Stimulated activated CD8-positive, alpha-beta memory T cell treated with anti-CD3 and anti-CD28 coated beads, Interleukin-4, amount 100 ng/mL, for 1 hour (primary cell): ENCODE measurements at places on chromosomes 11 and 22.
A peak's percentile ranks its signal among the peaks of the same experiment; 100 is the strongest.

DNA sequence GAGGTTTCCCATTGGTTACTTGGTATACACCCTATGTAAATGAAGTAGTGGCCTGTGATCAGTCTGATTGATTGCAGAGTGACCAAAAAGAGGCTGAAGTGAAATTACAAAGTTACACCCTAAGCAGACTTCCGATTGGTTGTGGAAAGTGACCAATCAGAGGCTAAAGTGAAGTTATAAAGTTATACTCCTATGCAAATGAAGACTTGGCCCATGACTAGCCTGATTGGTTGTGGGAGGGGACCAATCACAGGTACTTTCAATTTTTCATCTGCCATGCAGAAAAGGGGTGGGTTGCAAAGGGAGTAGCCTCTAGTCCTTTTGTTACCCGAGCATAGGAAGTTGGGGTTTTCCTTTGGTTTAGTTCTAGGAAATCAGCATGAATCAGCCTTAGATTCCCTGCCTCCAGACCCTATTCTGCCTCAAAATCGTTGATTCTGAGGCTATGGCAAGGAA, 18.1 kb upstream of the CSTF3 start:
- DNase-seq: no peak

DNA sequence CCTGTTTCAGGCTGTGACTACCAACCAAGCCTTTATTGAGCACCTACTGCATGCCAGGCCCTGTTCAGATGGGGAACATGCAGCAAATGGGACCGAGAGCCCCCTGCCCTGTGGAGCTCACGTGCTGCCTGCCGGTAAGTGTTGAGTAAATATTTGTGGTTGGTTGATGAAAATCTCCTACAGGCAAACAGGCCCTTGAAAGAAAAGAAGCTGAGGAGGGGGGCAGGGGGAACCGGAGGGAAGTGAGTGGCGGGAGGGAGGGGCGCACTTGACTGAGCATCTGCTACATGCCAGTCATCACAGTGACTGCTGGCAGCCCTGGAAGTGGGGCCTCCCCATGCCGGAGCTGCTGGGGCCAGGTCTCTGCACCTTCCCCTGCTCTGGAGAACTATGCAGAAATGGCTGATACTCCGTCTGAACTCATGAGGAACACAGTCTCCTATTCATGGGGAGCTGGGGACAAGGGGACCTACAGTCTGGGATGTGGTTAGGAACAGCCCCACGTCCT, 34.2 kb downstream of the MACROD1 start:
- DNase-seq: no peak

- DNase-seq: no peak
Observed at GRCh38 chr11:83722392-83723119, 436.4 kb upstream of the CCDC90B start.

DNA sequence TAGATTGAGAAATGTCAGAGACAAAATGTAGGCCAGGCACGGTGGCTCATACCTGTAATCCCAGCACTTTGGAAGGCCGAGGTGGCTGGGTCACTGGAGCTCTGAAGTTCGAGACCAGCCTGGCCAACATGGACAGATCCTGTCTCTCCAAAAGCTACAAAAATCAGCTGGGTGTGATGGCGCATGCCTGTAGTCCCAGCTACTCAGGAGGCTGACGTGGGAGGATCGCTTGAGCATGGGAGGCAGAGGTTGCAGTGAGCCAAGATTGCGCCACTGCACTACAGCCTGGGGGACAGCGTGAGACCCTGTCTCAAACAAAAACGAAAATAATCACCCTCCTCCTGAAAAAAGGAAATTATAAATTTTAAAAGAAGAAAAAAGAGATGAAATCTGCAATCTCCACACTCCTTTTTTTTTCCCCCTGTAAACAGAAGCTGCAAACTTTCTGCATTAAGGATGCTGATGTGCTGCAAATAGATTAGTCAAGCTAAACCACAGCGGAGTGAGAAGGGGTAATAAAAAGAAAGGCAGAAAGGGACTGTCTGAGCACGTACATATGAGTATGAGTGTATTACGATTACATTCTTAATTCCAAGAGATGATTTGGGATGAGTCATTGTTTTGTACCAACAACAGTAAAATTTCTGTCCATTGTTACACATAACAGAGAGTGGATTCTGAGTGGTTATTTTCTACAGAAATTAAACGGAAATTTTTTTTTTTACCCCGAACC, 87.3 kb downstream of the SIK3 start:
- no peak for DNase-seq

DNA sequence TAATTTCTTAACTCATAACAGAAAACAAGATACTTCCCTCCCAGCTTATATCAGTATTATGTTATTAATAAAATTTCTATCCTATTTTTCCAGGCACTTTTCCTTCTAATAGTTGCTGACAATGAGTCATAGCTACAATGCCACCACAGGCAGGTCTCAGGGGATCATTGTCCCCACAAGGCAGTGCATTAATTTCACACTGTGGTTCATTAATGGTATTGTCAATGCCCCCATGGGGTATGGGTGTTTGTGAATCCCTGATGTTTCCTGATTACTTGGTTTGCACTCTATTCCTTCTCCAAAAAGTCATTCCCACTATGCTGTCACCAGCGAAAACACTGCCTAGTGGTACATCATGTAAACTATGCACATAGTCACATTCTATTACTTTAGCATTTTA, 345.5 kb upstream of the CTSC start:
- DNase-seq: no peak

DNA sequence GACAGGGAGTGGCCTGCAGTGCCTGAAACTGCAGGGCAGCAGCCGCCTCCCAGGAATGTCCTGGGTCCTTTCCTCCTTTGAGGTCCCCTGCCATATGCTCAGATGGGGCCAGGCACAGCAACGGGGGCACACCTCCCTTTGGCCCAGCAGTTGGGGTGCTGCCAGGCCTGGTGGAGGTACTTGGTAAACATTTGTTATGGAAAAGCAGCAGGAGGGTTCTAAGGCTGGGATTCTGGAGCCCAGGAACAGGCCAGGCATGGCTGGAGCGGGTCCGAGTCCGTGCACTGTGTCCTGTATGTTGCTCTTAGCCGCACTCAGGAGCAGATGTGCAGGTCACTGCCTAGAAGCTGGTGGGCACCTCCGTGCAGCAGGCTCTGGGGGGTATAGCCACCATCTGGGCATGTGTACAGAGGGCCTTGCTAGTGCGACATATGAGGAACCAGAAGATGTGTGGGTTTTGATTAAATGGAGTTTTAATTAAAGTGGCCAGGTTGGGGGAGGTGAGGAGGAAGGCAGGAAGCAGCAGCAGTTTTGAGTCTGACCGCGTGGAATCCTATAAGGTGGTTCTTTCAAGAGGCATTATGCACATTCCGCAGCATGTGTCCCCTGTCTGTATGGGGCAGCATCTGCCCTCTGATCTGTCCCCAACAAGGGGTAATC, 1.5 kb downstream of the ADORA2A start:
- DNase-seq: no peak

DNA sequence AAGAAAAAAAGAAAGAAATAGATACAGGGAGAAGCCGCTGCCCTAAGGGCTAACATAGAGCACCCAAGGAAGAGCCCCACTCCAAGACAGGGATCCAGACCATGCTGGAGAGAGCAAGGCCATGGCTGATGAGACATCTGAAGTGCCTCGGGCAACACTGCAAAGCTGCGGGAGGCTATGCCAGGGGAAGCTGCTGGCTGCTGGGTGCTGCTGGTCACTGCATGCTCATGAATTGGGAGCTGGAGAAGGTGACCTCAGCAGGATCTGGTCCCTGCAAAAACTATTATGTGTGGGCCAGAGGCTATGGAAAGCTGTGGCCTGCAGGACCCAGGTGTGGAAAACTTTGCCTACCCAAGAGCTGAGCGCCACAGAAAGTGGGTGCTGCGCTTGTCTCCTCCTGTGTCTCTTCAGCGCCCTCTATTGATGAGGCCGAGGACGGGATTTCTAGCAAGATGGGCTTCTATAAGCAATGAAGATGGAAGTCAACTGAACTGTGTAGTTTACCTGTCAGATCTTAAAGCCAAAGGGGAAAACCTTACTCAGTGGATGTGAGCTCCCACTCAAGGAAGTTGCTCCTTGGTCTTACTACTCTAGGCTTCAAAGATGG, 17.3 kb upstream of the SLC29A2 start:
- DNase-seq: peak; percentile 45

- no peak for DNase-seq
Observed at GRCh38 chr11:115636753-115637527, 132.7 kb upstream of the CADM1 start.

DNA sequence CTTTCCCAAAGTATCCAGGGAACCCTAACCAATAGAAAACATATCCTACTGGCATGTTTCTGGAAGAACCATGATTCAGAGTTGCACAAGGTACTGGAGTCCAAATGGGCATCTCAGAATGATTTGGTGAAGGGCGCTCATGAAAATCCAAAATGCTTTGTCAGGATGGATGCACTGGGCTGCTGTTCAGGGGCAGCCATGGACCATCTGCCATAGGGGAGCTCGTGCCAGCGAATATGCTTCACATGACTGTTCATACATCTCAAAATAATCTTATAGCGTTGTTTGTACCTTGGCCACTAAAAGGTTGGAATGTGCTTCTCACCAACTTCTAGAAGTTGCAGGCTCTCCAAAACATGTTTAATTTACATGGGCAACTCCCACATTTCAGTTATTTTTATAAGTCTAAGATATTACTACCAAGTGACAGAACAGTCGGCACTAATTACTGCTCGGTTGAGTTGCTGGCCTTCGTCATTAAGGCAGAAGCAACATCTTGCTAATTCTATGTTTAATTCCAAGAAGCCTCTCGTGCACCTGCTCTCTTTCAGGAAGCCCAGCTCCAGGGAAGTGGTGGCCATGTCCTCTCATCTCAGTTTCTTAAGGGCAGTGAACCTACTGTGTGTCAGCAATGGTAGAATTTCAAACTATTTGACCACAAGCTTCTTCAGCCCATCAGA, 1497.7 kb downstream of the TBC1D22A start:
- no peak for DNase-seq
